ENCODE measurements at places on chromosomes 4 and X.
A peak's percentile ranks its signal among the peaks of the same experiment; 100 is the strongest.

DNA sequence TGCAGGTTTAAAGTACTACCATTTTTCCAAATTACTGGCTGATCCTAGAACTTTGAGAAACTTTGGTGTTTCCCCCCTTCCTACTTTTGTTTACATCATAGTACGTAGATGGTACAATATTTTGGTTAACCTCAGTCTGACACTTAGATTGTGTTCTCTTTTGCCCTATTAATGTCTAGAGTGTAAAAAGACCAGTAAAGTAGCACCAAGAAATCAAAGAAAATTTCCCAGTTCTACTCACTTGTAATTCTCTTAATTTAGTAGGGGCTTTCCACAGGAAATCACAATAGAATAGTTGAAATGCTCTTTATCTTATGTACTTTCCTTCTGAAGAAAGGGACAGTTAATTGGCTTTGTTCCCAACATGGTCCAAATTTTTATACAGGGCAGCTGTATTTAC lies 51.6 kb downstream of the NFKB1 start:
- no peak for DNase-seq

- DNase-seq: peak; percentile 83
These were observed 206.5 kb upstream of the STK26 start for GRCh38 chrX:131816551-131817136.

DNA sequence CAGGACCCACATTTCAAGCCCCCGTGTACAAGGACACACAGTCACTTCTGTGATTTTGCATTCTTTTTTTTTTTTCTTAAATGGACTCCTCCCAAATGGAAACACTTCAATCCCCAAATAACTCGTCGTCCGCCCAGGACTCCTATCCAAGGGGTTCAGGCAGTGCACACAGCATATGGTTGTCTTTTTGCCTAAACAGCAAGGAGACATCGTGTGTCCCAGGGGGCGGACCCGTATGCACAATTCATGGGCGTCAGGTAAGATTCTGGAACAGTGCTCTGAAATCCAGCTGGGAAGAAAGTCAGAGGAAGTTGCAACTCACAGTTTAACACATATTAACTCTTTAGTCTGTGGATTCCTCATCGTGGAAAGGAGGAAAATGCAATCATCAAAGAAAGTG lies 231.3 kb downstream of the SHOX start:
- no peak for DNase-seq

DNA sequence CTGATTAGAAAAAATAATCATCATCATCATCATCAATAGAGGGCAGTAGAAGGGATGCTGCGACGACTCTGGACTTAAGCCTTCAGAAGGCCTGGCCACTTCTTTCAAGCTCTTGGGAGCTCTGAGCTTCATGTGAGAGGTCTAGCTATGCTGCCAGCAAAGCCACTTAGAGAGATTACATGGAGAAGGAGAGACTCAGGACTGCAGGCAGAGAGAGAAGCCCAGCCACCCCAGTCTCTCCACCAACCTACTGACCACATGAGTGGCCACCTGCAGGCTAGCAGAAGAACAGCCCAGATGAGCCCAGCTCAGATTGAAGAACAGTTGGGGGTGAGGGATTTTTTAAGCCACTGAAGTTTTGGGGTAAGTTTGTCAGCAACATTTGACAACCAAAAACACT lies 17.1 kb upstream of the TMEM150C start:
- no peak for DNase-seq

DNA sequence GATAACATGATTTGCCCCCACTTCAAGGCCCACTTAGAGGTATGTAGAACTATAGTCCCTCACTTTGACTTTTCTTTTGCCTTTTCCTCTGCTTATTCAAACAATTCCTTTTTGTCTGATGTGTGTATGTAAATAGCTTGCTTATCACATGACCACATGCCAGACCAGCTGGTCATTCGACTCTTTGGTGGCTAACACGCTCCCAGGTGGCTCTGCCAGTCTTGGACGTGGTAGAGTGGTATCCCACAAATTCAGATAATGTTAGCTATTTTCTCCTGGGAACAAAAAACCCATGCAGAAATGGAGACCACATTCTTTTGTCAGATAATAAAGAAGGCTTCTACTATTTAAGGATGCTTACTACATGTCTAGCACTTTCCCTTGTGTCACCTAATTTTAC lies 47.9 kb downstream of the ARHGAP24 start:
- DNase-seq: no peak

GRCh38 chr4:525660-526059 lies 26.6 kb downstream of the PIGG start:
- DNase-seq: no peak

GRCh38 chrX:121958886-121959285 lies 911.5 kb downstream of the GLUD2 start:
- peak; percentile 12 for DNase-seq

- DNase-seq: peak; percentile 23
These were observed 1844.4 kb upstream of the PCDH10 start for GRCh38 chr4:131304686-131305085.

GRCh38 chr4:7067452-7068278 lies at the start of gene GRPEL1:
Gene GRPEL1 (minus strand): TSS chr4:7068064. CDS start chr4:7068032, 32 bp downstream.
- peak; percentile 99 for DNase-seq

DNA sequence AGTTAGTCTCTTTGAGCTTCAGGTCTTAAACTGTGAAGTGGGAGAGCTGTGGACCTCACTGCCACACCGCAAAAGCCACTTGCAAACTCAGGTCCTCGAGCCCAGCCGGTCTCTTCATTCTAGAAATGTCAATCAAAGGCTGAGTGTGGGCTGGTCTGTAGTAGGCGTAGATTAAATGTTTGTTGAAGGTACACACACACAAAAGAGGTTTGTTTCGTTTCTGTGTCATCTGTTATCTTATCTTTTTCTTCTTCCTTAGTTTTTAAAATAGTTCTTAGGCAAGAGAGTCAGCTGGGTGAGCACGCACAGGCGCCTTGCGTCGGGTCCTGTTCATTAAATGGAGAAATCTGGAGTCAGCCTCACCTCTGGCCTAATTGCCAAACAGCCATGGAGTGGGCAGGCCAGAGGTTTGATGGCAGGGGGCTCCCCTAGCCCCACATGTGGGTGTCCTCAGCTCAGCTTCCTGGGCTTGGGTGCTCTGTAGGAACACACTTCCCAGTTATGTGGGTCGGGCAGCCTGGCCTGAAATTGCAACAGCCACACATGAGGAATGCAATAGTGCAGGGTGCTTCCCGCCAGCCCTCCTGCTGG lies 836 bp upstream of the PSAPL1 start:
- no peak for DNase-seq

DNA sequence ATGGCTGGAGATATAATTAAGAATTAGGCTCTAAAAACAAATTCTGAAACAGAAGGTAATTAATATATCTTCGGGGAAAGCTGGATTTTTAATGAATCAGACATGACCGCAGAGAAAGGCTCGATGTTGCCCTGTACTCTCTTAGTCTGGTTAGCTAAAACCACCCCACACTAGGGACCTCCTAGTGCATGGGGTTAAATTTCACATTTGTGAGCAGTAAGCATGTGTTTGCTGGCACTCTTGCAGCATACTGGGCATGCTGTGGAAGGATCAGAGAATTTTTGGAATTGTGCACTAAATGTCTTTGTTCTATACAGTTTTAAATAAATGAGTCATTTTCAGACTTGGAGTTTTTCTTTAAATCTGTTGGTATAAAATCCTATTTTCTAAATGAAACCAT lies 475.6 kb upstream of the FTHL17 start:
- DNase-seq: no peak

GRCh38 chr4:91961504-91961903 lies 342.3 kb upstream of the GRID2 start:
- DNase-seq: no peak

DNA sequence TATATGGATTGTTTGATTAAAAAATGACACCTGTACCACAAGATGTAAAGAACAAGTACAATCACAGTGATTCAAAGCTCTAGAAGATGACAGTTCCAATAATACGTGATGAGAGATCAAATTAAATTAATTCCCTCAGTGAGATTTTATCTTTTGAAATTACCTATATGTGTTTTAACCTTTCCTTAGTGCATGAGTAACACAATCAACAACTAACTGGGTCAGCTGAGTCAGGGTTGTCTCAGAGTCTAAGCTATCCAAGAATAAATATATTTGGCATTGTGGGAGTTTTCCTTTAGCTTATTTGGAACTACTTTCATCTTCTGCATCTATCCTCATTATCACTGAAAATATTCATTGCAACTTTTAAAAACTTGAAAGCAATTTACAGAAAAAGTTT lies 162.8 kb downstream of the WDFY3 start:
- DNase-seq: peak; percentile 67

DNA sequence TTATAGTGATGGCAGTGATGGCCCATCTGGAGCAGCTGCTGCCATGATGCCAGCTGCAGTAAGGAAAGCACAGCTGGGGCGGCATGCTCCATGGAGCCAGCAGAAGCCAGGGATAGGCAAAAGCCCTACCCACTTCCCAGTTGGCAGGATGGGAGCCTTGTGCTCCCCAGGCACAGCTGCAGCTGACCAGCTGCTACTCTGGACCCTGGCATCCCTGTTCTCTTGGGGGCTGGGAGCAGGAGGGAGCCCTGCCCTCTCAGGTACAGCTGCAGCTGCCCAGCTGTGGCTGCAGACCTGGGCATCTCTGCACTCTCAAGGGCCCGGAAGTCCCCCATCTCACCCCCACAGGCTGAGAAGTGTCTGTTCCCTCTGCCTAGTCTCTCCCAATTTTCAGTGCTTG lies 531.9 kb downstream of the PCDH18 start:
- DNase-seq: no peak

- peak; percentile 42 for DNase-seq
These were observed 37.6 kb downstream of the SLC7A11 start for GRCh38 chr4:138204507-138204906.

GRCh38 chrX:65696613-65697012 lies 29.2 kb downstream of the MSN start:
- DNase-seq: no peak

GRCh38 chrX:56800801-56801200 lies 71.8 kb downstream of the NBDY start:
- no peak for DNase-seq

DNA sequence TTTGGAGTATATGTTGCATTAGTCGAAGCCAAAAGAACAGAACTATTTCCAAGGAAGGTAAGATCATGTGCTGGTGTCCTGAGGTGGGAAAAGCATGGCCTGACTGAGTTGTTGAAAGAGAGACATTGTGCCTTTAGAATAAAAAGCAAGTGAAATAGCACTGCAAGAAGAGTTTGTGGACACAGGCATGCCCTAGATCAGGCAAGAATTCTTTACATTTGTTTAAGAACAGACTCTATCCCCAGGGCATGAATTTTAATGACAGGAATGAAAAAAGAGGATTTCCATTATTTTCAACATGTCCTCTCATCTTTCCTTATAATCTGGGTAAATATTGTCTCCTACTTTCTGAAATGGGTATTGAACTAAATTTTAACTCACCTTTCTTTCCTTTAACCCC lies 516.2 kb upstream of the GALNT7 start:
- DNase-seq: no peak

- peak; percentile 80 for DNase-seq
These were observed 219.0 kb upstream of the GIMD1 start for GRCh38 chr4:106587558-106587957.

- DNase-seq: no peak
These were observed 669 bp downstream of the TMEM150C start for GRCh38 chr4:82560853-82561785.

- DNase-seq: no peak
These were observed 138.9 kb downstream of the SOWAHB start for GRCh38 chr4:76758996-76759395.

DNA sequence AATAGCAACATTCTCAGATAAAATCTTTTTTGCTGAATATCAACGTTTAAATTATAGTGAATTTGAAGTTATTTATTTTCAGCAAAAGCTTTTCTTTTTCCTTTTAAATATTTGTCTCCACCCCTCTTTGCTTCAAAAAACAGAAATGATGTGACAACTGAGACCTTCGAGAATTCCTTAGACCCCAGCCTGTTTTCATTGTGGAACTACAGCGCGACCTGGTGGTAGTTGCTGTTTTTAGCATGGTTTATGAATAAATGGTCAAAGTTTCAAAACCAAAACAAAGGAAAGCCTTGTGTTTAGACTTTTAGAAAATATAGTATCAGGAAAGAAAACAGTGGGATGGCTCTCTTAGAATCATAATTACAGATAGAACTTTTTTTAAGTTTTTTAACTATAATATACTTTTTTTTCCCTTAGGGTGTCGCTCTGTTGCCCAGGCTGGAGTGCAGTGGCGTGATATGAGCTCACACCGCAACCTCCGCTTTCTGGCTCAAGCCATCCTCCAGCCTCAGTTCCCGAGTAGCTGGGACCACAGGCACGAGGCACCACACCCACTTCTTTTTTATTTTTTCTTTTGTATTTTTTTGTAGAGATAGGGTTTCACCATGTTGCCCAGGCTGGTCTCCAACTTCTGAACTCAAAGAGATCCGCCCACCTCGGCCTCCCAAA lies 26.8 kb upstream of the TMEM184C start:
- peak; percentile 79 for DNase-seq

GRCh38 chrX:108064001-108064400 lies 19.1 kb downstream of the VSIG1 start:
- no peak for DNase-seq

DNA sequence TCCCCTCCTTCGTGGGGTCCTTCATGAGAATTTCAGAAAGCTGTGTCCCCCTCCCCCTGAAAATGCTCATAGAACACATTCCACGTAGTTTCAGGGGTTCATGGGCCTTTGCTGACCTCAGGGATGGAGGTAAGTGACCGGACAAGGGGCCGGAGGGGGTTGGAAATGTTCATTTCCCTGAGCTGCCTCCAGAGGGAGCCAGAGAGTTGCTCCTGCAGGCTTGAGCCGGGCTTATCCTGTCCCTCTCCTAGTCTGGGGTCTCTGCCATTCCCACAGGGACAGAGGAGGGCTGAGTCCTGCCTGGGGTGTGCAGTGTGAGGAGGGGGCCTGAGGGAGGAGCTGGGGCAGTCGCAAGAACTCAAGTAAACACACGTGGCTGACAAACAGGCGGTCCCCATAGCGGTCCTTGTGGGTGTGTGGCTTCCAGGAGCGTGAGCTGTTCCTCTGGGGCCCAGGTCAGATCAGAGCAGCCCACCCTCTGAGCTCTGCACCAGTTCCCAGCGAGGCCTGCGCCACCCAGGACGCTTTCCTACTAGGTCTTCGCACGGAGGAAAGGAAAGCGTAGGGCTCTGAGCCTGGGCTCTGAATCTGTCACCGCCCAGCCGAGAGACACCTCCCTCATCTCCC lies 62.5 kb downstream of the WFS1 start:
- DNase-seq: peak; percentile 62

GRCh38 chrX:13248867-13249486 lies 70.9 kb downstream of the ATXN3L start:
- DNase-seq: no peak

GRCh38 chr4:187972135-187972534 lies 23.4 kb upstream of the ZFP42 start:
- no peak for DNase-seq

All from PC-3 (cell line).